ENCODE measurements at places on chromosomes 3 and 15.

DNA sequence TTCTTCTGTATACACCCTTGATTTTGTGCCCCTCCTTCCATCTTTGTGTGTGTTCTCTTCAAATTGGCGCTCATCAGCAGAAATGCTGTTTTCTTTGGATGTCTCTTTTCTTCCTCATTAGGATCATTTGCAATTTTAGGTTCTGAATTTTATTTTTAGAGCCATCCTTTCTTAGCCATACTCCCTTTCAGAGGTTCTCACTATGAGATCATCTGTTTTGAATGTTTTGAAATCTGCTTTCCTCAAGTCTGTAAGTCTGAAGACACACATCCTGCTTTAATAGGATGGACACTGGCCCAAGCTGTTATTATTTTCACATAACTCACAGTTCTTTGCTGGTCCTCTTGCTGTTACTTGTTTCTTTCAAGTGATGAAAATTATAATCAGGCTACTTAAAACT is 124.8 kb downstream of the BDH1 start:
- DNase-seq = no peak

DNA sequence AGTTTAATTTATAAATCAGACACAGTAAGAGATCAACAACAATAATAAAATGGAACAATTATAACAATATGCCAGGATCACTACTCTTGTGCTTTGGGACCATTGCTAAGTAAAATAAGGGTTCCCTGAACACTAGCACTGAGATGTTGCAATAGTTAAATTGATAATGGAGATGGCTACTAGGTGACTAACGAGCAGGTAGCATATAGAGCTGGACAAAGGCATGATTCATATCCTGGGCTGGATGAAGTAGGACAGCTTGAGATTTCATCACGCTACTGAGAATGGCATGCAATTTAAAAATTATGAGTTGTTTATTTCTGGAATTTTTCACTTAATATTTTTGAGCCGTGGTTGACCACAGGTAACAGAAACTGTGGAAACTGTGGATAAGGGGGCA is 20.7 kb upstream of the MYZAP start:
- DNase-seq = no peak

DNA sequence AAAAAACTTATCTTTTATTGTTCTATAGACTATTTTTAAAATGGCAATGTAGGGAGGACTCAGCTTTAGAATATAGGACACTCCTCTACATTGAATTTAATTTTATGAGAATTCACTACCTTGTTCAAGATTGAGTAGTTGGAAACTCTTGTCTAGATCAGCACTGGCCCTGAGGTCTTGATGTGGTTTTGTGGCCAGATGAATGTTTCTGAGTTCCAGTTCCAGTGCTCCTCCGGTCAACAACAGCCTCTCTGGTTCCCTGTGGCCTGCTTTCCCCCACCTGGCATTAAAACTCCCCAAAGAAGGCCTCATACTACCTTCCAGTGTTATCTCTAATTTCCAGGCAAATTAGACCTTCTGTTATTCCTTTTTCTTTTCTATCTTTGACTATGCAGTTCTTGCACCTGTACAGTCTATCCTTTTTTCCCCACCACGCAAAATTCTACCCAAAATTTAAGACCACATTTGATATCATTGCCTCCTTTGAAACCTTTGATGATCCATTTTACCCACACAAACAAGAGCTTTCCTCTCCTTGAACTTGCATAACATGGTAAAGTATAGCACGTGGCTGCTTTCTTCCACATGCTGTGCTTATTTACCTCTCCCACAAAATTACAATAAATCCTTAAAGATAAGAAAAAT is 9.6 kb upstream of the ANP32A start:
- no peak for DNase-seq

- no peak for DNase-seq
These were observed 32.4 kb upstream of the SMAD3 start for GRCh38 chr15:67033012-67033411.

GRCh38 chr3:177306252-177306651 is 109.0 kb upstream of the TBL1XR1 start:
- no peak for DNase-seq

- DNase-seq = no peak
These were observed 18.4 kb upstream of the NEK10 start for GRCh38 chr3:27387625-27388024.

- DNase-seq = no peak
These were observed 38.8 kb downstream of the PTH1R start for GRCh38 chr3:46916278-46916677.

- no peak for DNase-seq
These were observed 53.0 kb upstream of the CTDSPL start for GRCh38 chr3:37808656-37809055.

- no peak for DNase-seq
These were observed 203.6 kb downstream of the EDEM1 start for GRCh38 chr3:5390936-5391625.

DNA sequence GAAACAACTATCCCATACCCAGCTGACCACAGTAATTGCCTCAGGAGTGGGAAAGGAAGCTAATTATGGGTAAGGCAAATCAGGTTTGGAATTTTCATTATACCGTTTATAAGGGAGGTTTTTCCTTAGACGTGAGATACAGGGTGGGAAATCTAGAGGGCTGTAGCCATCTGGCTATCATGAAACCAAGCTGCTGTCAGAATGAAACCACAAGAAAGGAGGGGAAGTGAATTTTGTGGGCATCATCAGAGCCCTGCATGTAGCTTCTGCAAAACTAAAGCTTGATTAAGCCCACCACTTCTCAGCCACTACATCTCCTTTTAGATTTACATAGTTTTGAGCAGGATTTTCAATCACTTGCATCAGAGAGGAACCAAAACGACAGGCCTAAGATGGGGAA is 893.5 kb downstream of the TUSC7 start:
- DNase-seq = no peak

GRCh38 chr15:53670701-53671100 is 88.8 kb downstream of the WDR72 start:
- DNase-seq = no peak

- DNase-seq = no peak
These were observed 80.0 kb upstream of the MRPS22 start for GRCh38 chr3:139263798-139264197.

GRCh38 chr15:65912235-65912634 is 42.9 kb downstream of the RAB11A start:
- no peak for DNase-seq

DNA sequence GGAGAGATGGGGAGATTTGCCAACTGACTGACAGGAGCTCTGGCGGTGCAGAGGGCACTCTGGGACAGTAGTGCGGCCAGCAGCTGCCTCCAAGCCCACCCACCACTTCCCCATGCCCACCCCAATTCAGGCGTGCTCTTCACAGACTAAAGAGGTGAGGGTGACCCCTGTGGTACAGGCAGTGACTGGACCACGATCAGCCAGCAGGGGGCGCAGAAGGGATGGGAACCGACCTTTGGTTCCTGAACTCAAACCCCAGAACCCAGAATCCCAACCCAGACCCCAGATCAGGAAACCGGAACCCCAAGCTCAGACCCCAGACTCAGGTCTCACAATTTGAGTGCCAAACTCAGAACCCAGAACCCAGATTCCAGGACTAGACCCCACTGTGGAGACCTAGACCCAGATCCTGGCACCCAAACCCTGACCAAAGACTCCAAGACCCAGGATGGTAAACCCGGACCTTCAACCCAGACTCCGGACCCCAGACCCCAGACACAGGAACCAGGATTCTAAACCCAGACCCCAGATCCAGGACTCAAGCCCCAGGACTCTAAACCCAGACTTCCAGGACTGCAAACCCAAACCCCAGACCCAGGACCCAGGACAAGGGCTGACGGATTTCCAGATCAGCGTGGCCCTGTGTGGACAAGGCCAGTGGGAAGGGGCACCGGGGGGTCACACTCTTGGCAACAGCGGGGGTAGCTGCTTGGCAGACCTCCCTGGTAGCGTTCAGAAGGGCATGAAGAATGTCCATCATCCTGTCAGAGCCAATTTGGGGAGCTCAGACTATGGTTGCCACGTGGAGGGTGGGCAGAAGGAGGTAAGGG is 3.7 kb upstream of the MYL3 start:
- DNase-seq = no peak

DNA sequence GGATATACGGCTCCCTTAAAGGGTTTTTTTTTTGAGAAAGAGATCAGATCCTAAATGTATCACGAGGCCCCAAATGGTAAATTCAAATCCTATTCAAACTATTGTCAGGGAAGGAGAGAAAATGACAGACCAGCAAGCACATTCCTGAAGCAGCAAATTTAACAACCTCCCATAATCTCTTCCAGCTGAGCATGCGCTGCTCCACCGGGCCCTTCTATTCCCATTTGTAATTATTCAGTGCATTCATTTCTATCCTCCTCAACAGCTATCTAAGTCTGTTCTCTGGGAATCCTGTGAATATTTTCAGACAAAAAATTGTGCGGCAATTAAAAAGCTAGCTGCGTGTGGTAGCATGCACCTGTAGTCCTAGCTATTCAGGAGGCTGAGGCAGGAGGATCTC is 43.2 kb downstream of the MAGI1 start:
- no peak for DNase-seq

DNA sequence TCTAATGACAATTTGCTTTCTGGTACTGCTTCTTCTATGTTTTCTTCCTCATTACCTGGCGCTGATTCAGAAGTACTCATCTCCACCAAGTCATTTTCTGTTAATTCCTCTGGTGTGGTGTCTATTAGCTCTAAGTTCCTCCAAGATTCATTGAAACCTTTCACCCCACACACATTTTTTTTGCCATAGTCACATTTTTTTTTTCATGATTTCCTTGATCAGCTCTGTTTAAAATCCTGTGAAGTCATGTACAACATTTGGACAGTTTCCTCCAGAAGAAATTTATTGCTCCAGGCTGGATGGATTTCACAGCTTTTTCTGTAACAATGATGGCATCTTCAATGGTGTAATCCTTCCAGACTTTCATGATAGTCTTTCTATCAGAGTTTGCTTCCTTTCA is 243.2 kb upstream of the VEPH1 start:
- no peak for DNase-seq

All from KG1 (cell line).